ENCODE measurements at places on chromosomes 6 and 20.

DNA sequence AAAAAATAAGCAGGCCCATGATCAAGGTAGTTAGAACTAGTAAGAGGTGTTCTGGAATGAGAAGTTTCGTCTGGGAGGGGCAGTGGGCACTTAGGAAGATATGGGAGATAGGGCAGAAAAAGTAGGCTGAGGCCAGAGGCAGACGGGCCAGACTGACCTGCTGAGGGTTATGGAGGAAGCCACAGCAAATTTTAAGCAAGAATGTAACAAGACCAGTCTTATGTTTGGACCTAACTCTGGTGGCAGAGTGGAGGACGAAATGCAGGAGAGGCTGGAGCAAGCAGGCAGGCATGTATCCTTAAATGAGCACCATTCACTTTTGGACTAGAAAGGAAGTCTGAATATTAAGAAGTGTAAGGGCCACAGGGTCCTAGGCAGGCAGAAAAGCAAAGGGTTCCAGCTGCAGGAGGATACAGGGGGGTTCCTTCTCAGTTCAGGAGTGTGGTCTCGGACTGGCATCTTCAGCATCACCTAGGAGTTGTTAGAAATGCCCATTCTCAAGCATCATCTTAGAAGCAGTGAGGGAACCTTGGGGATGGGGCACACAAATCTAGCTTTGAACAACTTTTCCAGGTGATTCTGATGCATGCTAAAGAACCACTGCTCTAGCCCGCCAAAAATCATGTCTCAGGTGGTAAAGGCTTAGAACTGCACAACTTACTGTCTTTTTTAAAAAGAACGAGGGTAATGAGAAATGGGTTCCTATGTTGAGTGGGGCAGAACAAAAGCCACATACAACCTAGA, 1.7 kb upstream of the DSTN start:
- DNase-seq: peak; percentile 25

DNA sequence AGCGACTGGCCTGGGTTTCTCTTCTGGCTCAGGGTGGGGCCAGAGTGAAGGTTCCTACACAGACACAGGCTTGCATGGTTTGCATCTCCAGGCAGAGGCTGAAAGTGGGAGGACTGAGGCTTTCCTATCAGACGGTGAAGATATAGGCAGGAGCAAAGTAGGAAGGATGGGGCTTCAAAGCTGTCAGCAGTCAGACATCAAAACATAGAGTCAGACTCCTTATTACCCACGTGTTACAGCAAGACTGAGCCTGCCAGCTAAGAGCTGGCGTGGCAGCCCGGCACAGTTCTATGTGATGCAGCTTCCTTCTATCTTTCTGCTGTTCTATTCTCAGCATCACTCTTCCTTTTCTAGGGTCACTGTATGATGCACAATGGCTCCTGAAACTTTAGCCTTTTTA, 445.1 kb downstream of the DOK5 start:
- DNase-seq: no peak

GRCh38 chr6:137754366-137754765, 112.7 kb upstream of the TNFAIP3 start:
- no peak for DNase-seq

- no peak for DNase-seq
These were observed 248.8 kb upstream of the PRND start for GRCh38 chr20:4472906-4473305.

- DNase-seq: no peak
These were observed 102.2 kb upstream of the CCDC28A start for GRCh38 chr6:138671351-138671750.

DNA sequence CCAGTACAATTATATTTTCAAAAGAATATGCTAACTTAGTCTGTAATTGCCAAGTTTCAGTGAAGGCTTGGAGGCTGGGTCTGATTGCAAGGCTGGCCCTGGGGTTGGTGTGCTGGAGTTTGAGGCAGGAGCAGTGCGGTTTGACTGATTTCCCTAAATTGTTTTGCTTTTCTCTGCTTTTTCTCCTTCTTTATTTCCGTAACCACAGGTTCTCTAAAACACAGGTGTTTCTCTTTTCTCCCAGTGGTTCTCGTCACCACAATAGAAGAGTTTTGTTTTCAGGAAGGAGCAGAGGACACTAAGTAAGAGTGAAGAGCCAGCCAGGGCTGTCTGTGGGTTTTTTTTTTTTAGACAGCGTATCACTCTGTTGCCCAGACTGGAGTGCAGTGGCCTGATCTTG, 8.2 kb upstream of the SNX9 start:
- DNase-seq: no peak

GRCh38 chr6:14784596-14785492, 461.0 kb upstream of the JARID2 start:
- no peak for DNase-seq

DNA sequence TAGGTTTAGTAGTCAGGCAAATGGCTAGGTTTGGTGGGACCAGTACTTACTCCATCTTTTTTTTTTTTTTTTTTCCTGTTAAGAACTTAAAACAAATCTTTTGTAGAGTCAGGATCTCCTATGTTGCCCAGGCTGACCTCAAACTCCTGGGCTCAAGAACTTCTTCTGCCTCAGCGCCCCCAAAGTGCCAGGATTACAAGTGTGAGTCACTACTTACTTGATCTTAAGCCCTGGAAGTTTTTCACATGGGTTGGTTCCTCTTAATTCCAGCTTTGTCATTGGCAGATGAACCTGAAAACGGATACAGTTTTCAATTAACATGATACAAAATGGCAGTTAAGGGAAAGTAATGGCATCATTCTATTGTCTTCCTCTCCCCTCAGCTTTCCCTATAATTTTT, 179.4 kb upstream of the JAG1 start:
- no peak for DNase-seq

- DNase-seq: no peak
These were observed 23.7 kb upstream of the FBXO30 start for GRCh38 chr6:145838305-145838704.

- no peak for DNase-seq
These were observed 70.0 kb upstream of the ZNF133 start for GRCh38 chr20:18218280-18218679.

GRCh38 chr6:11078266-11078665, 15.4 kb upstream of the SMIM13 start:
- no peak for DNase-seq

GRCh38 chr6:131575834-131576478, 2.9 kb downstream of the ARG1 start:
- no peak for DNase-seq

- DNase-seq: no peak
These were observed 70.9 kb downstream of the SYNE1 start for GRCh38 chr6:152566103-152566875.

Data from PC-9 (cell line).